ENCODE measurements at places on chromosomes 1 and 21. TPM values are rescaled to one million over a fixed set of nuclear protein-coding genes. Genes with fewer than 3 reads are reported as not detected.

- DNase-seq, result no peak
Observed at GRCh38 chr21:44653123-44653522, 1.3 kb downstream of the KRTAP12-4 start.

DNA sequence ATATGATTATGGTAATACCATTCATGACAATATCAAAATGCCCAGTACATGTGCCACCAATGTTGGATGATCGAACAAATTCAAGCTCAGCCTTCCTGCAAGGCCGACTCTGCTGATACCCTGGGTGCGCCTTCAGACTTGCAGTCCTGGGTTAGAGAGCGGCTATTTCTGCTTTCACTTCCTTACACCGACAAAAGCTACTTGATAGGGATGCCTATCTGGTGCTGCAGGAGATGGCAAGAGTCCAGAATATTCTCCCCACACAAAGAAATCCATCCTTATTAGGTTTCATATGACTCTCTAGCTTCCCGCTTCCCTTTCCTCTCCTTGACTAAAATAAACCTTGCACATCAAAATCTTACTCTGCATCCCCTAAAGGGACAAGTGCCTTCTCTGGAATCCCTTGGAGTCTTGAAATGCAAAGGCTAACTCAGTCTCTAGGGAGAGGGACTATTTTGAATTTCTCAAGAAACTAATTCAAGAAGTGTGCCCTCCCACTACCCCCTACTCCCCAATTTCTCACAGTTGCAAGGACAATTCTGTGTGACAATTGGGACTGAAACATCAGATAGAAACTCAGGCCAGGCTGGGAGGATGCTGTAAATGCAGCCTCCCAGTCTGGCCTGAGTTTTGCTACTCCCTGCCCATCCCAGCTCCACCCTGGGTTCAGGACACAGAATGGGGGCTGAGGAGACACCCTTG lies 103.1 kb upstream of the USP24 start:
- no peak for DNase-seq

AQP10 gene
- total RNA-seq, result 0.96 TPM

CYYR1 gene
- 27.5 TPM for total RNA-seq

GRCh38 chr1:203208181-203208580 lies 21.3 kb downstream of the CHIT1 start:
- DNase-seq, result no peak

- no peak for DNase-seq
Observed at GRCh38 chr1:21552715-21553114, 43.5 kb downstream of the ALPL start.

GRCh38 chr1:152623203-152623844 lies 421 bp upstream of the LCE3A start:
- DNase-seq, result no peak

DNA sequence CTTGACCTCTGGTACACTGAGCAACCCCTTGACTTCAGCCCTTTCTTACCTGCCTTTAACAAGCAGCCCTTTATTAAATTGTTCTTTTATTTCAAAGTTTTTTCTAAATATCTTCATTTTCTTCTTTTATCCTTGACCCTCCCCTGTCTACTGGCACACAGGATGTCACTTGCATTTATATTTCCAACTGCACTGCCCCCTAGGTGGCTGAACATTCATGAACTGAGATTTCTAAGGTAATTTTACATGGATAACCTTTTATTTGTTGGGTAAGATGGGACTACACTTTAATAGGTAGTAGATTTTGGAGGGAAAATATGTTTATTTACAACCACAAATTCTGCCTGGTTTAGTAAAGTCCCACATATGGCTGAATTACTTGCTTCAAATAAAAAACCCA lies 190.0 kb downstream of the ATP6V1G3 start:
- no peak for DNase-seq

NUF2 gene
- 19.6 TPM for total RNA-seq

- no peak for DNase-seq
Observed at GRCh38 chr21:25457411-25457810, 149.9 kb downstream of the MRPL39 start.

CELA3B gene
- not detected for total RNA-seq

CHODL gene
- 0.51 TPM for total RNA-seq

DNA sequence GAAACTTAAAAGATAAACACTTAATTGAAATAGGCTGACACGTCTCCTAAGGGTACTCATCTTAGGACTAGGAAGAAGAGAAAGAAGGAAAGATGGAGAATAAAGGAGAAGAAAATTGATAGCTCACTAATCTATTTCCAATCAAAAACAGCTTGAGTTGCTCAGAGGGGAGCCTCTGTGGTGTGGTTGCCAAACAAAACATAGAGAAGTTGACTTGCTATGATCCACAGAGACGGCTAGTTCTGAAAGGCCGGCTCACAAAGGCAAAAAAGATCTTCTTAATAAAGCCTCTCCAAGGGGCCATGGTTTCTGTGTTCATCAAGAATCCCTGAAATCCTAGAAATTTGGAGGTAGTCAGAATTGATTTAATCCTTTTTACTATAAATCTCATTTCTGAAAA lies 644.1 kb downstream of the LMO4 start:
- no peak for DNase-seq

GRCh38 chr1:108096089-108096488 lies 104.1 kb downstream of the SLC25A24 start:
- DNase-seq, result no peak

NID1 gene
- 21.0 TPM for total RNA-seq

ESRRG gene
- 8.3 TPM for total RNA-seq

DNA sequence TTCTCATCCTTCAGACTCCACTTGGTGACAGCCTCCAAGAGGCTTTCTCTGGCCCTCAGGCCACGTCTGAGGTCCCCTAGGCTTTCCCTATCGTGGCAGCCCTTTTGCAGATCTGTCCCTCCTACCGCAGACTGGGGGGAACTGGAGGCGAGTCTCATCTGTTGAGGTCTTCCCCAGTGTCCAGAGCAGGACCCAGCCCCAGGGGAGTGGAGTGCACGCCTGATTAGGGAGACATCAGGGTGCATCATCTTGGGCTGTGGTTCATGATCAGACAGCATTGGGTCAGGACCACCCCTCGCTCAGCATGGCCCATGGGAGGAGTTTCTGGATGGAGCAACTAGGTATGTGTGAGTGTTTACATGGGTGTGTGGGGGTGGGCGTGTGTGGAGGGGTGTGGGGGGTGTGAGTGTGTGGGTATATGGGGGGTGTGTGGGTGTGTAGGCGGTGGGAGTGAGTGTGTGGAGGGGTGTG lies 8.5 kb upstream of the MATN1 start:
- no peak for DNase-seq

OR2T11 gene
- total RNA-seq, result not detected

DNA sequence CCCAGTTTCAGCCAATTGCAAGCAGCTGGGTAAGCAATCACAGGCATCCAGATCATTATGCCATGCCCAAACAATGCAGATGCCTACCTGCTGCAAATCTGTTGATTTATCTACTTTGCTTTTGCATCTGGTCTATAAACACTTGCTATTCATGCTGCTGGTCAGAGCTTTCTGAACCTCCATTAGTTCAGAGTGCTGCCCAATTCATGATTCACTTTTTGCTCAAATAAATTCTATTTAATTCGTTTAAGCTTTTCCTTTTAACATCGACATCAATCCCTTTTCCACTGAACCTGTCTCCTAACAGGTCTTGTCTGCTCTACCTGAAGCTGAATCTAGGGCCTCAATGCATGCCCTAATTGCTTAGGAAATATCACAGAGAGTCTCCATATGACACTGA lies 99.4 kb upstream of the C1orf87 start:
- DNase-seq, result no peak

GRCh38 chr1:234722904-234723720 lies 113.1 kb upstream of the IRF2BP2 start:
- DNase-seq, result no peak

GRCh38 chr1:220219865-220220698 lies 52.2 kb downstream of the RAB3GAP2 start:
- DNase-seq, result no peak

MTMR11 gene
- total RNA-seq, result 10.6 TPM

PLEKHG5 gene
- total RNA-seq, result 77.0 TPM

KIF14 gene
- total RNA-seq, result 7.8 TPM

ZNF496 gene
- total RNA-seq, result 56.0 TPM

DNA sequence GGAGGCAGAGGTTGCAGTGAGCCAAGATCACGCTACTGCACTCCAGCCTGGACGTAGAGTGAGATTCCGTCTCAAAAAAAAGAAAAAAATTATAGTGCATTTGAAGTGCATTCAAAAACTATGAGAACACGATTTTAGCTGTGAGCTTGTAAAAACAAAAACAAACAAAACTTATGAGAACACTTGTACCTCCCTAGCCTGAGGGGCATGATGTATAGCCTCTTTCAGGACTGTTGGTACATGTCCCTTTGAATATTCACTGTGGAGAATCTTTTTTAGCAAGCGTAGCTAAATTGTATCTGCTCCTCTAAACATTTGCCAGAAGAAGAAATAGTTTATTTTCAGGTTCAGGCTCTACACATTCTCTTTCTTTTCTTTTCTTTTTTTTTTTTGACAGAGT lies 9.5 kb upstream of the DEGS1 start:
- no peak for DNase-seq

DNA sequence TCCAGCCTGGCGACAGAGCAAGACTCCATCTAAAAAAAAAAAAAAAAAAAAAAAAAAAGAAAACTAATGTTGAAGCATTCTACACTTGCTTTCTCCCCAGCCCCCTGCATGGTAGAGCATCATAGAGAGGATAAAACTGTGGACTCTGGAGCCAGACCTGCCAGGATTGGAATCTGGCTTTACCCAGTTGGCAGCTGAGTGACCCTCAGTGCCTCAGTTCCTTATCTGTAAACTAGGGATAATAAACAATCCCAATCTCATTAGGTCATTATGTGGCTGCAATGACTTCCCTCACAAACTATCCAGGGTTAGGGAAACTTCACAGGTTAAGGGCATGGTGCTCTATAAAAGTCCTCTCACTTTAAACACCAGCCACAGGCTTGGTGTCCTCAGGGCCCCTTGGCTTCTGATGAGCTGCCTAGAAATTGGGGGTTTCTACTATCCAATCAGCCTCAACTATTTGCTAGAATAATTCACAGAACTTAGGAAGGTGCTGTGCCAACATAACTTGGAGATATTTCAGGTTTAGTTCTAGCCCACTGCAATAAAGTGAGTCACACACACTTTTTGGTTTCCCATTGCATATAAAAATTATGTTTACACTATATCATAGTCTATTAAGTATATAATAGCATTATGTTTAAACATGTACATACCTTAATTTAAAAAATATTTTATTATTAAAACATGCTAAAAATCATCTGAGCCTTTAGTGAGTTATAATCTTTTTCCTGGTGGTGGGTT lies 180.5 kb upstream of the B3GALT2 start:
- no peak for DNase-seq

GRCh38 chr1:92538048-92538412 lies 51.3 kb upstream of the GFI1 start:
- no peak for DNase-seq

DNA sequence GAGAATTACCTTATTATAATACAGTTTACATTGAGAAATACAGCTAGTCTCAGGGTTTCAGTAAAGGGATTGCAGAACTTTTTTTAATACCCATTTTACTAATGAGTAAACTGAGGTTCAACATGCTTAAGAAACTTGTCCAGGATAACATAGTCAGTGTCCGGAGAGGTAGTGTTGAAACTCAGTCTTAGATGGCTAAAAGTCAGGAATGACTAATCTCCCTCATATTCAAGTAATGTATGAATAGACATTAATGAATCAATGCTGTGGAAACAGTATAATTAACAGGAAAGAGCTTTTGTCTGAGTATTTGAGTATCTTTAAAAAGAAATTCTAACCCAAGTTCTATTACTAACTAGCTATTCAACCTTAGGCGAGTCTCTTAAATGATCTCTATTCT lies 397.6 kb downstream of the PLA2G4A start:
- DNase-seq, result no peak

DNA sequence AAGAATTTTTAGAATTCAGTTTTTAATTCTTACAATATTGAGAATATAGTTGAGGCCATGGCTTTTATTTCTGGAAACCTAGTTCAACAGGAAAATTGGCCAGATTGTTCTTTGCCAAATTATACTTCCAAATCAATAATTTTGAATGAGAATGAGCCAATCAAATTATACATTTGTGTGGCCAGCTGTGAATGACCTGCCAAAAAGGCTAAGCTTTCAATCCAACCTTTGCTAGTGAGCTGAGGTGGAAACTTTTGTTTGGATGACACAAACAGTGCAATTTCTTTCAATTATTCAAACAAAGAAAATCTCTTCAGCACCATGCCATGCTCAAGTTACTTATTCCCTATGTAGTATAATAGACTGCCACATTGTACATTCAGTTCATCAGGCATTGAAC lies 167.8 kb downstream of the PATJ start:
- DNase-seq, result no peak

C1orf94 gene
- total RNA-seq, result not detected

HENMT1 gene
- 5.9 TPM for total RNA-seq

DNA sequence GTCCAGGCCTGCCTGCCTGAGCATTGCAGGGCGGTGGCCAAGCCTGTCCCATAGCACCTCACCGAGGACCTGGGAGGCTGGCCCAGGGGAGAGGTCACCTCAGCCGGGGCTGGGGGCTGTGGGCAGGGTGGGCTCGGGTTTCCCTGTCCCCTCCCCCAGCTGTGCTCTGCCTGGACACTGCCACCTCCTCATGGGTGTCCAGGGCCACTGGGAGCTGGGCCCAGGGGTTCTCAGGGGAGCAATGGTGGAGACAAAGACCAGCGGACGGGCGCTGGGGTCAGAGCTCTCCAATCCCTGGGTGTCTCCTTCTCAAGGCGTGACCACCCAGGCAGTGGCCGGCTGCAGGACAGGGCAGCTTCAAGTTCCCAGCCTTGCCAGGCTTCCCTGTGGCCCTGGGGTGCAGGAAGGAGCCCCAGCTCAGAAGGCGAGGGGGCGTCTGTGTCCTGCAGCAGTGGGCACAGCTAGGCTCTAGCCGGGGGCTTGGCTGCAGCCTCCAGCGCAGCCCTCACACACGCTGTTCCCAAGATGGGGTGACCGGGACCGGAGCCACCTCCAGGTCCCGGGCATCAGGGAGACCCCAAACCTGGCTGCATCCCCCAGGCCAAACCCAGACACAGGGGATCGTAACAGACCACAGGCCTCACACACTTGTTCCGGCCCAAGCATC lies 29.0 kb downstream of the TP73 start:
- DNase-seq, result no peak

MSH4 gene
- total RNA-seq, result 0.55 TPM

SPRR2F gene
- total RNA-seq, result 4.0 TPM

FAM151A gene
- total RNA-seq, result not detected

CADM3 gene
- 7.1 TPM for total RNA-seq

- DNase-seq, result no peak
Observed at GRCh38 chr1:56363007-56363770, 216.2 kb downstream of the PLPP3 start.

DNALI1 gene
- 75.4 TPM for total RNA-seq

ANGPTL3 gene
- not detected for total RNA-seq
